ENCODE measurements at places on chromosomes 1 and 21.
A peak's percentile ranks its signal among the peaks of the same experiment; 100 is the strongest.

GRCh38 chr21:35437941-35438340 is 388.8 kb upstream of the RUNX1 start:
- DNase-seq = peak; percentile 51

DNA sequence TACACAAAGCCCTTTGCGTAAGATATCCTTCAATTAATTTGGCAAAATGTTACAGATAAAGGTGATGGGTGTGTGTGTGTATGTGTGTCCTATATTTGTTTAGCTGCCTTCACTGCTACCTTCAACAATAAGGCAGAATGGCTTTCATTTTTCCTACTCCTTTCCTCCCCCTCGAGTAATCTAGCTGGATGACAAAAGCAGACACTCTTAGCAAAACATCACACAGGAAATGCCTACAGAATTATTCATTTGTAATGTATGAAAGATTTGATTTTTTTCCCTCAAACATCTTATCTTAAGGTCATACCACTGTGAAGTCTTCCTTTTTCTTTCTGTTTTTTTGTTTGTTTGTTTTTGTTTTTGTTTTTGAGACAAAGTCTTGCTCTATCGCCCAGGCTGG is 10.6 kb downstream of the PTPN22 start:
- peak; percentile 3 for DNase-seq

- peak; percentile 51 for DNase-seq
These were observed at the start of gene CCDC28B for GRCh38 chr1:32200226-32201010. TSS of gene CCDC28B (plus strand) at chr1:32200595. CDS start at chr1:32201936, 1,341 bp downstream.

- DNase-seq = no peak
These were observed 148.4 kb downstream of the COP1 start for GRCh38 chr1:176058686-176059085.

GRCh38 chr1:178659789-178660208 is 65.2 kb upstream of the RALGPS2 start:
- DNase-seq = no peak

- DNase-seq = no peak
These were observed 568.8 kb downstream of the LMO4 start for GRCh38 chr1:87897481-87897880.
